A549 treated with GW870086 at 1 μM for 4 hours (cell line): ENCODE measurements at places on chromosomes 7 and 10. TPM values are rescaled to one million over a fixed set of nuclear protein-coding genes. Genes with fewer than 3 reads are reported as not detected.

The GIMAP1 gene
- total RNA-seq, result not detected in 5 replicates

The REEP3 gene
- total RNA-seq, result 14.8 to 20.6 TPM (median 17.6 TPM) in 5 replicates

The BICC1 gene
- total RNA-seq, result 13.4 to 19.4 TPM (median 18.3 TPM) in 5 replicates

The SHTN1 gene
- total RNA-seq, result 21.9 to 27.6 TPM (median 26.1 TPM) in 5 replicates

The IQUB gene
- total RNA-seq, result 0.12 TPM in 1 of 5 replicates, not detected in the others
